ENCODE measurements at places on chromosomes 1 and 21.
A peak's percentile ranks its signal among the peaks of the same experiment; 100 is the strongest.

DNA sequence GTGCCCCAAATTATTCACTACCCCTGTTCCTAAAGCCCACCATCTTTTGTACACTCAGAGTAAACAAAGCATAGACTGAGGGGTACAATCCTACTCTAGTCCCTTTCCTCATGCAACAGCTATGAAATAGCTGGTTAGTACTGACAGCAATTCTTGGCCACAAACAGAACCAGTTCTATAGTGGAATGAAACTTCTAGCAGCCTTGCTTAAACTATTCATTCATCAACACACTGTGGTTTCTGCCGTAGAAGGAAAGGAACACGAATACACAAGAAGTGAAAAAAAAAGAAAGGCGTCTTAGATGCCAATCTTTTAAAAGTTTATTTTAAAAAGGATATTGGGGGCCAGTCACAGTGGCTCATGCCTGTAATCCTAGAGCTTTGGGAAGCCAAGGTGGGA is 9.9 kb downstream of the PSMB2 start:
- DNase-seq = no peak

GRCh38 chr1:11298390-11299224 is 25.6 kb downstream of the UBIAD1 start:
- no peak for DNase-seq

DNA sequence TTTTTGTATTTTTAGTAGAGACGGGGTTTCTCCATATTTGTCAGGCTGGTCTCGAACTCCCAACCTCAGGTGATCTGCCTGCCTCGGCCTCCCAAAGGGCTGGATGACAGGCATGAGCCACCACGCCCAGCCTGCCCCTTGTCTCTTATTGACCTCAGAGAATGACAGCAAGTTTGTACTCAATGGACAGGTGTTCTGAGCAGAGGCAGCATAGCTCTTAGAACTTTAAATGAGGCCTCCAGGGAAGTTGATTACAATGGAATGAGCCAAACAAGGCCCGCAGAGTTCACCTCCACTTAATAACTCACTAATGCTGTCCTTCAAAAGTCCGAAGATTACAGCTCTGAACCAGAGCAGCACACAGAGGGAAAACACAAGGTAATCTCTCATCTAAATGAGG is 10.9 kb downstream of the TMPRSS2 start:
- no peak for DNase-seq

GRCh38 chr1:26478159-26478558 is 5.9 kb downstream of the HMGN2 start:
- DNase-seq = no peak

DNA sequence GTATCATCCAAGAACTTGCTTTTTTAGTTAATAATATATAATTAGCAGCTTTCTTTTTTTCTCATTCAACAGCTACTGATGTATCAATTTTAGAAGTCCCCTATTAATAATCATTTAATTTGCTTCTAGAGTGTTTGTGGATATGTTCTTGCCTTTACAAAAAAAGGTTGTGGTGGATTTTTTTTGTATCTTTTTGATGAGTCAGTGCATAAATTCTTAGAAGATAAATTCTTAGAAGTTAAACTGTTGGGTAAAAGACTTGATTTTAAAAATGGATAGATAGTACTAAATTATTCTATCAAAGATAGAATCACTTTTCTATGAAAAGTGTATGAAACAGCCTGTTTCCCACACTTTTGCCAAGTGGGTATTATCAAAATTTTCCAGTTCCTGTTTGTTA is 11.9 kb downstream of the FGGY start:
- DNase-seq = no peak

DNA sequence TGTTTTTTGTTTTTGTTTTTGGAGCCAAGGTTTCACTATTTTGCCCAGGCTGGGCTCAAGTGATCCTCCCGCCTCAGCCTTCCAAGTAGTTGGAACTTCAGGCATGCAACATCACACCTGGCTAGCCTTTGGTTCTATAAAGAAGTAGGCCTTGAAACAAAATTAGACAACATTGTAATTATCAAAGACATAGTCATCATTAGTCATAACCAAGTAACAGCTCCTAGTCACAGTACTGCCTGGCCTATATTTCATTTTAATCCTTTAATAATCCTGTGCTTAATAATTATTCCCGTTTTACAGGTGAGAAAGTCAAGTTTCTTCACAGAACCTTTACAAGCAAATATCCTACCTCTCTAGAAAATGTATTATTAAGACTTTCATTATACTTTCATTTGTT is 52.3 kb upstream of the TBX15 start:
- DNase-seq = no peak

DNA sequence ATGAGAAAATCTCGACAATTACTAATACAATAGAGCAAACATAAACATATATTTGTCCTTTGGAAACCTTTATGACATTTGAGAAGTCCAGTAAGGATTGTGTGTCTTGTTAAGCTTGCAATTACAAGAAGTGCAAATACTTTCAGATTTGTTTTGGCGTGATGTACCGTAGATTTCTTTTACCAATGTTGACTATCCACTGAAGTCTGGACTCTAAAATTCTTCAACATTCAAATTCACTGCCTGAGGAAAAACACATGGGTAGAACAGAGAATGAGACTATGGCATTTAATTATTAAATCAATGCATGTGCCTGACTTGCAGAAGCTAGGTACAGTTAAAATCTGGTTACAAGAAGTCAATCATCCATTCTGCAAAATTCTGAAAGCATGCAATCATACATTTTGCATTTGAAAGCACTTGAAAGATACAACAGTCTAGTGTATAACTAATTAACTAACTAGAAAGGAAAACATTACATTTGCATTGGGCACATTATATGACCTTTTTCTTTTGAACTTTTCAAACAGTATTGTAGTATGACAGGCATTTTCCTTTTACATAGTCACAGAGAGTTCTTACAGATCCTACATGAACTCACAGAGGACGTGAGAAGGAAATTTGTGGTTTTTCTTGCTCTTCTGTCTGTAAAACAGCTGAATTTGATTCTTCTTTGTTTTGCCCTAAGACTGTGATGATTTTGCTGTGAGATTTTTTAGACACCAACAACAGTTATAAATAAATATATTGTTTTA is 511.1 kb upstream of the ADGRL4 start:
- DNase-seq = no peak

DNA sequence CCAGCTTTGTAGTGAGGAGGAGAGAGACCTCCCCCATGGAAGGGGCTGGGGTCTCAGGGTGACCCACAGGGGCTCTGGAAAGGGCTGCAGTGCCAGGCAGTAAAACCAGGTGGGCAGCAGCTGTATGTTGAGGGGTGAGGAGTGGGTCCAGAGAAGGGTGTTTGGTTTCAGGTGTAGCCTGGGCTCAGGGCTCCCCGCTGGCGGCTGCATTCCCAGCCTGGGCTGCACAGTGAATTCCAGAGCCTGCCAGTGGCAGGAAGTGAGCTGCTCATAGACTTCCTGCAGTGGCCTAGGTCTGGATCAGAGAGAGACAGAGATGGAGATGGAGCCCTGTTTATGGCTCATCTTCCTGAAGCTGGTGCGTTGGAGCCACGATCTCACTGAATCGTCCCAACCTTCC is 356.4 kb downstream of the PTPRU start:
- DNase-seq = no peak

- DNase-seq = no peak
Measured at GRCh38 chr1:227586733-227587132, 23.4 kb downstream of the ZNF678 start.

GRCh38 chr1:232435729-232436128 is 194.2 kb downstream of the SIPA1L2 start:
- DNase-seq = no peak

- DNase-seq = no peak
Measured at GRCh38 chr1:59484096-59484495, 187.2 kb downstream of the FGGY start.

DNA sequence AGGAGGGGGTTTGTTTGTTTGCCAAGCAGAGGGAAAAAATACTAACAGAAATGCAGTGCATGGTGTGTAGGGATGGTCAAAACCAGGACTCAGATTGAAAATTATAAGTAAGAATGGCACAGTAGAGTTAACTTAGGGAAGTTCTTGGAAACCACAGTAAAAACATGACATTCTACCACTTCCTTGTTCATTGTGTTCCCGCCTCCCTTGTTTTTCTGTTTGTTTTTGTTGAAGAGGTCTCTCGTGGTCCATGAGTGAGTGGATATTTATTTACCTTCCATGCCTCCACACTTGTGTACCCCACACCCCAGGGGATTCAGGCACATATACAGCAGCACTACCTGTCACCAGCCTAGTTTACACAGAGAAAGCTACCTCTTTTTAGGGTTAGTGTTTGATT is 69.6 kb downstream of the OLFML2B start:
- DNase-seq = no peak

GRCh38 chr1:68140536-68140935 is 90.1 kb upstream of the DIRAS3 start:
- no peak for DNase-seq

DNA sequence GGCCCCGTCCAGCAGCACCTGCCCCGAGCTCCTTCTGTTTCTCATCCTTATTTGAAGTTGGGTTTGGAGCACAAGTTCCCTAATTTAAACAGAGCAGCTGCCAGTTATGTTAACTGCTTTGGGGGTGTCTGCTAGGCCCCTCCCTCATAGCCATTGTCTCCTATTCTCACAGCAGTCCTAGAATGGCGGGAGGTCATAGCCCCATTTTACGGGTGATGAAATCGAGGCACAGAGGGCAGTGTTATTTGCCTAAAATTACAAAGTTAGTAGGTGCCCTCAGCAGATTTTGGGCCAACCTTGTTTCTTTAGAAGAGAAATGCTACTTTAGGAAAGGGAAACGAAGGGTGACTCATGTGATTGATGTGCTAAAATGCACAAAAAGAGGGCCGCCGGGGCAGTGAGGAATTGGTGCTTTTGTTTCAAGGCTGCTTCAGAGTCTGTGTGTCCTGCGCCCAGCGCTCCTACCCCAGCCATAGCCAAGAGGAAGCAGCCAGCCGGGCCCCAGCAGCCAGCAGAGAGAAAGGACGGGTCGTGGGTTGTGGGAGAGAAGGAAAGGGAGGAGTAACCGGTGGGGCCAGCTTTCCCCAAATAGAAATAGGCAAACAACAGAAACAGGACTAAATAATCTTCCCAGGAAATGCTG is 13.0 kb downstream of the VANGL1 start:
- DNase-seq = no peak

GRCh38 chr1:12799730-12800129 is 8.5 kb downstream of the PRAMEF1 start:
- DNase-seq = no peak

- no peak for DNase-seq
Measured at GRCh38 chr1:199453723-199454122, 573.8 kb upstream of the NR5A2 start.

GRCh38 chr1:222370081-222370912 is 177.6 kb downstream of the HHIPL2 start:
- DNase-seq = no peak

DNA sequence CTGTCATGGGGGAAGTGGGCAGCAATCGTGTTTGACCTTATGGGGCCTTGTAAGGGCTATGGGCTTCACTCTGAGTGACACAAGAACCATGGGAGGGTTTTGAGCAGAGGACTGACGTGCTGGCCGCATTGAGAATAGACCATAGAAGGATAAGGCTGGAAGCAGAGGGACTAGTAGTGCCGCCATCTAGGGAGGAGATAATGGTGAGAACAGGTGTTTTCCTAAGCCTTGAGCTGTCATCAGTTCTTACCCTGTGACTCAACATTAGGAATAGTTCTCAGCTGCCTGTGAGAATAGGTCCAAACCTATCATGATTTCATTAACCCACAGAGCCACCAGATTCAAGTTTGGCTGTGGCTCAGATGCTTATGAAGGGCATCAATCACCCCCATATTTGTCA is 228.5 kb downstream of the CACNA1E start:
- DNase-seq = no peak

- no peak for DNase-seq
Measured at GRCh38 chr1:27166929-27167328, 12.0 kb upstream of the SLC9A1 start.

- DNase-seq = peak; percentile 40
Measured at GRCh38 chr21:29064850-29065481, 8.5 kb downstream of the CCT8 start.

- no peak for DNase-seq
Measured at GRCh38 chr1:55195521-55196233, 19.5 kb downstream of the USP24 start.

DNA sequence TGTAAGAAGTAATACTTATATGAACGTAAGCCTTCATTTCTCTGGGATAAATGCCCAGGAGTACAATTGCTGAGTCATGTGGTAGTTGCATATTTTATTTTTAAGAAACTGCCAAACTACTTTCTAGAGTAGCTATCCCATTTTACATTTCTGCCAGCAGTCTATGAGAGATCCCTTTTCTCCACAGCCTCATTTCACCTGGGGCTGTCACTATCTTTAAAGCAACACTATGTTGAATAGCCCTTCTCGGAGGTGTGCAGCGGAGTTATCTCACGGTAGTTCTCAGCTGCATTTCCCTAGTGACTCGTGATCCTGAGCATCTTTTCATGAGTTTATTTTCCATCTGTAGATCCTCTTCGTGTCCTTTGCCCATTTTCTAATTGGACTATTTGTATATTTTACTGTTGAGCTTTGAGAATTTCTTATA is 93.4 kb downstream of the ADARB1 start:
- DNase-seq = no peak

DNA sequence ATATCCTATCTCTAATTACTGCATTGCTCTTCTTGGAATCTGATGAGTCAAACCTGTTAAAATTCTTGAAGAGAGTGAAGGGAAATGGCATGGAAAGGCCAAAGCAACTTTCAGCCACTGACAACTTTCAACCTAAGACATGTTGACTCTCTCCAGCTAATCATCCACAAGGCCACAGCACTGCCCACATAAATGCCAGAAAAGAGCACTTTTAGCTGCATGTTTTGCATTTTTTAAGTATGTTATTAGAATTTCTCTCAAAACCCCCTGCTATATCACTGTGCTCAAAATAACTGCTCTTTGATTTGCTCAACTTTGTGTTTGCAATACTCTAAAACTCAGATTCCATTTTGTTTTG is 352.5 kb downstream of the ADGRL2 start:
- no peak for DNase-seq

DNA sequence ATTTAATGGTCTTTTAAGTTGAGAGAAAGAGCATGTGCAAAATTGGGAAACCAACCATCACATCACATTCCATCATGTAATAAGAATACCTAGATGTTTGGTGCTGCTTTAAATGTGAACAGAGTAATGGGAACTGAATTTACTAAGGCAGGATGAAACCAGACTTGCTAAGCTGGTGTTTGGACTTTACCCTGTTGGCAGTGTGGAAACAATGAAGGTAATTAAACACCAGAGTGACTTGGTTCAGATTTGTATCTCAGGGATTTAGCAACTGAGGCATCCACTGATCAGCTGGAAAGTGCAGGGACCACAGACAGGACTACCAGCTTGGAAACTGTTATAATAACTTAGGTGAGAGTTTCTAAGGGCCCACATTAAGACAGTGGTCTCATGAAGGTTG is 263.4 kb downstream of the OLFM3 start:
- DNase-seq = no peak

- no peak for DNase-seq
Measured at GRCh38 chr1:201783572-201783971, 45.4 kb upstream of the IPO9 start.

GRCh38 chr1:27650539-27651175 is 15.7 kb upstream of the FGR start:
- no peak for DNase-seq

Measured in NAMALWA (cell line).